ENCODE measurements at places on chromosomes 11 and 22.

DNA sequence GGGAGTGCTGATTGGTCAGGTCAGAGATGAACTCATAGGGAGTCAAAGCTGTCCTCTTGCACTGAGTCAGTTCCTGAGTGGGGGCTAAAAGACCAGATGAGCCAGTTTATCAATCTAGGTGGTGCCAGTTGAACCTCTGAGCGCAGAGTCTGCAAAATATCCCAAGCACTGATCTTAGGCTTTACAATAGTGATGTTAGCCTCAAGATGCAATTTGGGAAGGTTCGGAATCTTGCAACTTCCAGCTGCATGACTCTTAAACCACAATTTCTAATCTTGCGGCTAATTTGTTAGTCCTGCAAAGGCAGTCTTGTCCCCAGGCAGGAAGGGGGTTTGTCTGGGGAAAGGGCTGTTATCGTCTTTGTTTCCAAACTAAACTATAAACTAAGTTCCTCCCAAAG is 92.3 kb upstream of the PARVA start:
- no peak for DNase-seq

GRCh38 chr11:106581399-106581798 is 436.9 kb downstream of the GUCY1A2 start:
- no peak for DNase-seq

- no peak for DNase-seq
Measured at GRCh38 chr11:70323806-70324205, 53.3 kb downstream of the PPFIA1 start.

- no peak for DNase-seq
Measured at GRCh38 chr22:43731988-43732387, 80.1 kb downstream of the EFCAB6 start.

DNA sequence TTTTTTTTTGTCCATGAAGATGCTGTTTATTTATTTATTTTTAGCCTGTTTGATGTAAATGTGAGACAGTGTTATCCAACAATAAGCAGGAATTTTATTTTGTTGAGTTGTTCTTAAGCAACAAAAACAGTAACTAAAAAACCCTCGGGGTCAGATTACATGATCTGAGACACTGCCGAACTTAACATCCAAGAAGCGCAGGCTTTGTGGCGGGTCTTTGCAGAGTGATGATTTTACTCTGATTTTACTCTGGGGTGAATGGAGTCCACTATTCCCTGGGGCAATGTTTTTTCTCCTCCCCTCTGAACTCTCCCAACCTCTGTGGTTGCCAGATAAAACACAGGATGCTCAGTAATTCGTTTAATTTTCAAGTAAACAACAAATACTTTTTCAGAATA is 450.1 kb upstream of the B3GAT1 start:
- no peak for DNase-seq

- DNase-seq = no peak
Measured at GRCh38 chr11:2428322-2428795, 16.0 kb downstream of the TRPM5 start.

GRCh38 chr11:73393011-73393380 is 16.8 kb downstream of the RELT start:
- no peak for DNase-seq

DNA sequence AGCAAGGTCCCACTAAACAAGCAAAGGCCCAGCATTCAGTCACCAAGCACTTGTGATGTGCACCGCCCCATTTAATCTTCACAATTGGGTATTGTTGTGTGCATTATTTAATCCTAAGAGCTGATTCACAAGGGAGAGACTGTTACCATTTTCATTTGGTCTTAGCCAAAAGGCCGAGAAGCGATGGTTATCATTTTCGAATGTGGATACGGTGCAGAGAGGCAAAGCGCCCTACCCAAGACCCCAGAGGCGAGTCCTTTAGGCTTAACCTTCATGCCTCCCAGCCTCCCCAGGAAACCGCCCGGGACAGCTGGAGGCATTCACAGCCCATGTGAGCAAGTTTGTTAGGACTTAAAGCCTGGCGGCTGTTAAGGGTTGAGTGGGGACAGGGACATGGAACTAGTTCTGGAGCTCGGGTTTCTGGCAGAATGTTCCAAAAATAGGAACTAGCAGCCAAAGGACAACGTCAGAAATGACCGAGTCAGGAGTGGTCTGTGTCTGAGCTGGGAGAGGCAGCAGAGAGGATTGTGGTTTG is 13.0 kb upstream of the UPK3A start:
- DNase-seq = no peak

GRCh38 chr22:29479417-29480261 is at the start of gene NEFH:
NEFH (plus strand) TSS chr22:29480218; CDS start chr22:29480263, 45 bp downstream.
- no peak for DNase-seq

GRCh38 chr11:105344938-105345337 is 205.4 kb upstream of the CARD18 start:
- no peak for DNase-seq

GRCh38 chr22:37316875-37317371 is 34.6 kb downstream of the CYTH4 start:
- DNase-seq = peak; percentile 38

GRCh38 chr22:43923631-43924464 is at the start of gene PNPLA3:
PNPLA3 (plus strand) TSS chr22:43923805; CDS start chr22:43923912, 107 bp downstream.
- peak; percentile 40 for DNase-seq

DNA sequence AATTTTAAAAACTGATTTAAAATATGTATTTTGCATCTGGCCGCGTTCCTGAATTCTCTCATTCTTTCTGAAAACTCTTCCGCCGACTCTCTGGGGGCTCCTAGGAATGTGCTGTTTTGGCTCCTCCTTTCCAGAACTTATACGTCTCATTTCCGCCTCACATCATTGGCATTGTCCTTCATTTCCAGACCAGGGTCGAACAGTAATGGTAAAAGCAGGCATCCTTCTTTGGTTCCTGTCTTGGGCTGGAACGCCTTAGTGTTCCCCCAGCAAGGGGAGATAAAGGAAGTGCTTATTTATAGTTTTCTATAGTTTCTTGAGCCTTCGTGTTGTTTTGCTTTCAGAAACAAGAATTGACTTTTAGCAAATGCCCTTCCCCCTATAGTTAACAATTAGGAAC is 10.9 kb upstream of the TNNT3 start:
- DNase-seq = no peak

- no peak for DNase-seq
Measured at GRCh38 chr11:13160346-13160745, 117.2 kb upstream of the BMAL1 start.

- DNase-seq = no peak
Measured at GRCh38 chr11:7300281-7300680, 48.6 kb downstream of the SYT9 start.

GRCh38 chr22:28442264-28442710 is 237.4 kb downstream of the TTC28 start:
- DNase-seq = peak; percentile 53

- DNase-seq = no peak
Measured at GRCh38 chr11:117750916-117751662, 45.9 kb downstream of the DSCAML1 start.

DNA sequence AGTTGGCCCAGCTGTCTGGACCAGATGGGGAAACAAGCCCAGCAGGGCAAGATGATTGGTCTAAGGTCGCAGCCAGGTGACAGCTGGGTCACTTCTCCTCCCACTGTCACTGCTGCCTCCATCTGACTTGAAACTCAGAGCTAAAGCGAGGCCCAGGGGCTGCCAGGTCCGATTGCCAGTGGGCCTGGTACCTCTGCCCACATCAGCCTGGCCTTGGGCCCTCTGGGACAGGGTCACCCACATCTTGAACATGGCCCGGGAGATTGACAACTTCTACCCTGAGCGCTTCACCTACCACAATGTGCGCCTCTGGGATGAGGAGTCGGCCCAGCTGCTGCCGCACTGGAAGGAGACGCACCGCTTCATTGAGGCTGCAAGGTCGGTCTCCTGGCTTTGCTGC is 5.8 kb downstream of the SSH3 start:
- DNase-seq = no peak

DNA sequence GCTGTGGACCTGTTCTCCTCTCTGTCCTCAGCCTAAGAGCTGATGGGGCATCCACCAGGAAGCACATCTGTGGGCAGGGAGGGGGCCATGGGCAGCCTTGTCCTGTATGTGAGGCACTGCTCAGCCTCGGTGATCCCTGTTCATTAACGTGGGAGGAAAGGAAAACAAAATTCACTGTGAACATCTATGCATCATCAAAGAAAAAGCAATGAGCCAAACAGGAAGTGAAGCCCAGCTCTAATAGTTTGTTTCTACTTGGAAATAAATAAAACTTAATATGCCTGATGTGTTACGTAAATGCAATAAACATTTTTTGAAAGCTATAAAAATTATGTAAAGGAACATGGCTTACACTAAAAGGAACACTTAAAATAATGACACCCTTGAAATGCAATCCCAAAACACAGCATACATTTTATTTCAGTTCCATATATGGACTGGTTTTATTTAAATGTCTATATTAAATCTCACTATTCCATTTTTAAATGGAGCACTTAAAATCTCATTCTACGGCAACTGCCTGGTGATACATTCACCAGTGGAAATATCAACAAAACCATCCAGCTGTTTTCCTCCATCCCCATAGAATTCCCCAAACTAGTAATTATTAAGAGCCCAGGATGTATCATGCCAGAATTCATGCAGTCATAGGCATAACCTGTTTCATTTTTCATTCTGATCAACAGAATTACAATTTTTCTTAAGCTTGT is 78.3 kb downstream of the ZNF280B start:
- no peak for DNase-seq

- no peak for DNase-seq
Measured at GRCh38 chr11:72582206-72583176, 91.7 kb downstream of the PDE2A start.

DNA sequence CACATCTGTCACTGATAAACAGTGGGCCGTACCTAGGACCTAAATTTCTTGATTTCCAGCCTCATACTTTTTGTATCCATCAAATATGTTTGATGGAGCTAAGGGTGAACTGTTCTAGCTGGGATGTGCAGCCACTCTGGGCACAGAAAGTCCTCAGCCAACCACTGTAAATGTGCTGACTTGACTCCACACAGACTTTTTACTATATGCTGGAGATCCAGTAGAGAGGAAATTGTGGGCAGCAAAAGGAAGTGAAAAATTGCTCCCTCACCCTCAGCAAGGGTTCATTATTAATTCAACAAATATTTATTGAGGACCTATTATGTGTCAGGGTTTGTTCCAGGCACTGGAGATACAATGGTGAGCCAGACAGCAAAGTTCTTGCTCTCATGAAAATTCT is 54.2 kb upstream of the AMPD3 start:
- no peak for DNase-seq

DNA sequence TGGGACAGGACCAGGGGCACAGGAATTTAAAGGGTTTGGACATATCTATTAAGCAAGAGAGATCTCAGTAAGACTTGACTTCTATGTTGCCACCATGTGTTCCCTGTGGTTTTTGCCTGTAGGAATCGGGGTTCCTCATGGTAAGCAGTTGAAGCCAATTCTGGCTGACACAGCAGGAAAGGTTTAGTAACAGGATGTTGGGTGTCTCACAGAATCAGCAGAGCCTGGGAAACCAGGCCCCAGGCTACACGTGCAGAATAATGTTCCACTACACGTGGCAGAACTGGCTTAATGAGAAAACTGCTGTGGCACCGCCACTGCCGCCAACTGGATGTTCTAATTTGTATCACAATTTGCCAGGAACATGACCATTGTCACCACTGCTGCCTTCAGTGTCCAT is 264.6 kb upstream of the PLET1 start:
- no peak for DNase-seq

All from DMS 273 treated with DMSO at 0.1 percent for 48 hours (cell line).